Stimulated activated naive CD4-positive, alpha-beta T cell (primary cell): ENCODE measurements at places on chromosomes 5 and 9.

GRCh38 chr5:60163762-60164161 lies 270.2 kb upstream of the PDE4D start:
- no peak for DNase-seq

DNA sequence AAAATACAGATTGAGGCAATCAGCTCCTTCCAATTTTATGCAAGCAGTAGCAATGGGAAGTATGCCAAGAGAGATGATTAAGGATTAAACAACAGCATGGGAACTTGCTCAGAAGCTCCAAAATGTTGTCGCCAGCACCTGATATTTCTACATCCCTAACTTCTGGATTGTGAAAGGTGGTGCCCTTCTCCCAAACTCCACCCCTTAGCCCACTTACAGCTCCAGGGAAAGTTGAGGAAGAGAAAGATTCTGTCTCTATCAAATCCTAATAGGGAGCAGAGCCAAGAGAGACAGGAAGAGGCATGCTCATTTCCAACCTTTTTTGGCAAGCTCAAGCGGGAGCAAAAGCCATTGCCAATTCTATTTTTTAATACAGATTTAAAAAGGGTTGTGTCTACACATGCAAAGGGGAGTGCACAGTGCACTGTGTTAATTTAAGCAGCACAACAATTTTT lies 92.4 kb upstream of the NR3C1 start:
- DNase-seq: no peak

GRCh38 chr9:135504262-135505243 lies 4.1 kb downstream of the MRPS2 start:
- DNase-seq: peak; percentile 4

DNA sequence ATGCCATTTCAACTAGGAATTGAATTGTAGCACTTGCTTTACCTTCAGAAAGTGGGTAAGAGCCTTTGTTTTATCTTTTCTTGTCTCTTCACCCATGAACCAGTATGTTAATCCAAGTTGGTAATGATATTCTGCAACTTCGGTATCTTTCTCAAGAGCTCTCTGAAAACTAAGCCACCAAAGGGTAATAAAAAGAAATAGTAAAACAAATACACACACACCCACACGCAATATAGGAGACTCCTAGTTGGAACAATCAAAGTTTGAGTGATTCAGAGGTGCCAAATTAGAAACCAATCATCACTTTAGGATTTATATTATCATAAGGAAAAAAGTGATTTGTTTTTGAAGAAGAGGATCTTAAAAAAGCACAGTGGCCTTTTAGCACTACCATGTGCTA lies 30.4 kb downstream of the SKIC3 start:
- no peak for DNase-seq

- no peak for DNase-seq
These were observed 29.3 kb downstream of the SLC1A1 start for GRCh38 chr9:4519604-4520003.

GRCh38 chr5:67115246-67115645 lies 81.4 kb downstream of the CD180 start:
- no peak for DNase-seq

GRCh38 chr9:33137781-33138264 lies 29.3 kb downstream of the B4GALT1 start:
- DNase-seq: no peak

- peak; percentile 8 for DNase-seq
These were observed 73.4 kb upstream of the PPARGC1B start for GRCh38 chr5:149656576-149657182.

DNA sequence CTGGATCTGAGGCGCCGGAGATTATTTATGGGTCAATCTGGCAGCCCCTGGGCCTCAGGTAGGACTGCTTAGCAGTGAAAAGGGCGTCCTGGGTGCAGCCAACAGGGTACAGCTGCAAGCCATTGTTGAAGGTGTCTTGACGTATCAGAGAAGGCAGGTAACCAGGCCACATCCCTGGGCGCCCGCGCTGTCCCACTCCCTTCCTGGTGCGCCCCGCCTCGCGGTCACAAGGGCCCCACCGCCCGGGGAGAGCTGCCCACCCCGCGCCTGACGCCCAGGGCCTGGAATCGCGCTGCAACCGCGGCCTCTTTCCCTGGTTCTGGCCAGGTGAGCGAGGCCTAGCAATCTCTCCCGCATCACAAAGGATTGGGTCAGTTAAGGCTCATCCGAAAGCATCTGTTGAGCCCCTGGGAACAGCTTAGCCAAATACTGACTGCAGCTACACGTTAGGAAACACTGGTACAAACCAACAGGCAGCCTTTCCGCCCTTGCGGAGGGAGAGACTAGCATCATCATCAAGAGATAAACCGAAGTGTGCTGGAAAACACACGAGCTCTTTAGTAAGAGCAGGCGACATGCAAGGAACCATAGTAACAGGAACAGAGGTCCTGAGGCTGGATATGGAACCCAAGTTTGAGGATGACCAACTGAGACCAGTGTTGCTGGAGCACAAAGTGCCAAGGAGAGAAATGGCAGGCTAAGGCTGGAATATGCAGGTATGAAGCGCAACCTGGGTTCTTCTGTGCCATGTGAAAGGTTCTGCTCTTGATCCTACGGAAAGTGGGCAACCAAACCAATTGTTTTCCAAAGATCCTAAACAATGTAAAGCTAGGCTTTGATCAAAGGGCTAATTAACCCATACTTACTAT lies 3.6 kb downstream of the RPS23 start:
- no peak for DNase-seq

GRCh38 chr5:96638561-96638960 lies 23.6 kb upstream of the CAST start:
- DNase-seq: no peak

DNA sequence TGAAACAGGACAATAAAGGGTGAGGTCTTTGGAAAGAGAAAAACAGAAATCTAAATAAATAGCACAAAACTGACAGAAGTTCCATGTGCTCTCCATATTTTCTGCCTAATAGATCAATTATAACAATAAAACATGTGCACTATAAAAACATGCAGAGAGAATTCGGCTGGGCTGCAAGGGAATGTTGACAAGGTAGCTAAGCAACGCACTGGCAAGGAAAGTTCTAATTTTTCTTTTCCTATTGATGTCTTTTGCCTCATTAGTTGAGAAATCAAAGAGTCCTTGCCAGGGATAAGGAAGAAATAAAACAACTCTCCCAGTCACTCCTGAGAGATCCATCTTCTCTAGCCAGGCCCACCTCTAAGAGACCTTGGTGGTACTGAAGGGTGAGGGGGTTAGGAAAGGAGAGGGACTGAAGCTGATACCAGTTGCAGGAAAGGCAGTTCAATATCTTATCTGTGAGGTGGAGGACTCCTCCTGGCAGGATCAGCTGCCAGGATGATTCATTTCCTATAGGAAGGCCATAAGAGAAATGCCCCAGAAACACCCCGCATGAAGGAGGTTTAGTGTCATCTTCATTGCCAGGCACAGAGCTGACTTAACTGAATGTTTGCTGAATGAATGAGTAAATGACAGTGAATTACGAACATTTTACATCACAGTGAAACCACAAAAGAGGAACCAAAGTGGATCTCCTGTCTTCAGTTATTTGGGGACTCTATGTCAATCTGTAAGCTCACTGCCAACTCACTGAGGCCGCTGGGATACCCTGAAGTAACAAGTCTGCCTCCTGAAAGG lies 63.7 kb upstream of the IFNK start:
- no peak for DNase-seq

DNA sequence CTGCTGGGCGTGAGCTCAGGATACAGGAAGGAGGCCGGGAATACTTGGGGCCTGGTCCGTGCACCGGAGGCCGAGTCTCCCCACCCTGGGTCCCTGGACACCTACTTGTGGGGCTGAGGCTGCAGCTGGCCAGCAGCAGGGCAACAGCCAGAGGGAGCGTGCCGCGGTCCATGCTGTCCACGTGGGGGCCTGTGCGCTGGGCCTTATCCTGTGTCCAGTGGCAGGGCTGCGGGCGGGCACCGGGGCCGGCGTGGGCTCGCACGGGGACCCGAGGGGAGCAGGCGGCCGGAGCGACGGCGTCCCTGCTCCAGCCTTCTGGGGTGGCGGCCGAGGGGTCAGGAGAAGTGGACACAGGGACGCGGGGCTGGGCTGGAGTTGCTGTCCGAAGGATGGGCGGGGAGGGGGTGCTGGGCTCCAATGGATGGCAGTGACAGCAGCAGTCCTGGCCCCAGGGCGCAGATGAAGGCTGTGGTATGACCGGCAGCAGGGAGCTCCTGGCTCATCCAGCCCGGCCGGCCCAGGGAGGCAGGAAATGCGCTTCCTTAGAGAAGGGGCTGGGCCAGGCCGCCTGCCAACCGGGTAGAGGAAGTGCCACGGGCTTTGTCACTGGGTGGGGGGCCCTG lies at the start of gene ENG:
Gene ENG, minus strand, starts transcription at position 475 of the 623 bp plus-strand sequence. Its CDS starts 303 bp downstream, at position 172.
- DNase-seq: no peak

- DNase-seq: peak; percentile 38
These were observed 18.3 kb upstream of the HSDL2 start for GRCh38 chr9:112361601-112362000.

DNA sequence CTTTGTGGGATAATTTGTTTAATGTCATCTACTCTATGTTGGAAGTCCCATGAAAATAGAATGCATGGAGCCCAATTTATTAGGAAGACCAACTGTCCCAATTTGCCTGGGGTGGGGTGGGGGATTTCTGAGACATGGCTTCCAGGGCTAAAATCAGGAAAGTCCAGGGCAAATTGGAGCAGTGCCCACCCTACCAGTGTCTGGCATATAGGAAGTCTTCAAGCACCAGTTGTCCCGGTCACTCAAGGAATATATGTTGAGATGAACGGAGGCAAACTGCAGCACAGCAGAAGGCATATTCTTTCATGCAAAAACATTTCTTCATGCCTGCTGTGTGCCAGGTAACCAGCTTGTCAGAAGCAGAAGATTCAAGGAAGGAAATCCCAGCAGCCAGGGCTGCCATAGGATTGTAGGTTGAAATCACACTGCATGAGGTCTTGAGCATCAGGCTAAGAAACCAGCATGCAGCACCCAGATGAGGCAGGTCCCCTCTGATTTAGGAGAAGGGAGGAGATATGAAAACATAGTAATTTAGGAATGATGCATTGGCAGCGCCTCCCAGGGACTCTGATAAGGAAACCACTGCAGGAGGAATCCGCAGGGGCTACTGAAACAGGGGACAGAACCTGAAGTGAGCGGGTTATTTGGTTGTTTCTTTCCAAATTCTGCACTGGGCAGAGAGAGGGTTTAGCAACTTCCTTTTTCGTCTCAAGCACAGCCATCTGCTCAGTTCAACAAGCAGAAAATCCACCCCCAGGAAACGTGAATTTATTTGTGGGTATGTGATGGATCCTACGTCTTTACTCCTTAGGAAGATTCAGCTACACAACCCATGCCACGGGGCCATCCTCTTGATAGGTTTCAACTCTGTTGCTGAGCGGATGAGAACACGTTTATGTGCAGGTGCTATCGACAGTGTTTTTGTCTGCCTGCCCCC lies 112.6 kb upstream of the CPEB4 start:
- DNase-seq: no peak

GRCh38 chr9:20486552-20486951 lies 135.7 kb downstream of the MLLT3 start:
- DNase-seq: no peak

DNA sequence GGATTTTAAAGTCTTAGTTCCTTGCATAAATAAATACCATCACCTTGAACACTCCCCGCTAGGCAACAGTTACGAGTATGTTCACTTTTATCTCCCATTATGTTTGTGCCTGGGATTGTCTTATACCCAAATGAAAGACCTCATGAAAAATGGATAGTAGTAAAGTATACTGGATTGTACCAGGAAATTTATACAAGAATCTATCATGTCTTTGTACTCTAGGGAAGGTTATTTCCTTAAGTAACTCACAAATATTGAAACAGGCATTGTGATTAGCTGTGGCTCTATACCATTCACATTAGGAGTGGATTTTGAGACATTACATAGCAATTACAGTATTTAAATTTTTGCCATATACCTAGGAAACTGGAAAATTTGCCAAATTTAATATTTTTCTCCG lies 24.0 kb downstream of the NFIB start:
- DNase-seq: no peak

- DNase-seq: no peak
These were observed 1.7 kb downstream of the FST start for GRCh38 chr5:53481887-53482716.

DNA sequence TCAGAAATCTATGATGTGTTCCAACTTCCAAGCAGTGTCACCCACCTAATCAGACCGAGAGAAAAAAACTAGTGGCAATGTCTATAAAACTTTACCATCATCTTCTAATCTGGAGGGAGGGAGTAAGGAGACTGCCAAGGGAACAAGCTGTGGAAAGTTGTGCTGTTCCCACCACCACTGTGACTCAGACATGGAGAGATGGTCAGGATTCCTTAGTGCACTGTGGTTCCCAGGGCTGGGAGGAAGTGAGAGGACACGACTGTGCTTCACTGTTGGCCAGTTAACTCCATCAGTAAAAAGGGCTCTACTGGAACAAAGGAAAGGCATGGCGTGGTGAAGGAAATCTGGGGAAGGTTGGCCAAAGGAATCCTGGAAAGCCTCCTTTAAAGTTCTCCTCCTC lies 18.8 kb downstream of the TICAM2 start:
- DNase-seq: no peak

GRCh38 chr5:72123764-72124376 lies 16.6 kb downstream of the MAP1B start:
- no peak for DNase-seq

GRCh38 chr9:109811876-109812275 lies 31.9 kb downstream of the PALM2AKAP2 start:
- DNase-seq: no peak

- no peak for DNase-seq
These were observed 30.4 kb downstream of the ELL2 start for GRCh38 chr5:95931079-95931833.

- DNase-seq: no peak
These were observed 5.5 kb downstream of the TTLL11 start for GRCh38 chr9:122087406-122088200.

DNA sequence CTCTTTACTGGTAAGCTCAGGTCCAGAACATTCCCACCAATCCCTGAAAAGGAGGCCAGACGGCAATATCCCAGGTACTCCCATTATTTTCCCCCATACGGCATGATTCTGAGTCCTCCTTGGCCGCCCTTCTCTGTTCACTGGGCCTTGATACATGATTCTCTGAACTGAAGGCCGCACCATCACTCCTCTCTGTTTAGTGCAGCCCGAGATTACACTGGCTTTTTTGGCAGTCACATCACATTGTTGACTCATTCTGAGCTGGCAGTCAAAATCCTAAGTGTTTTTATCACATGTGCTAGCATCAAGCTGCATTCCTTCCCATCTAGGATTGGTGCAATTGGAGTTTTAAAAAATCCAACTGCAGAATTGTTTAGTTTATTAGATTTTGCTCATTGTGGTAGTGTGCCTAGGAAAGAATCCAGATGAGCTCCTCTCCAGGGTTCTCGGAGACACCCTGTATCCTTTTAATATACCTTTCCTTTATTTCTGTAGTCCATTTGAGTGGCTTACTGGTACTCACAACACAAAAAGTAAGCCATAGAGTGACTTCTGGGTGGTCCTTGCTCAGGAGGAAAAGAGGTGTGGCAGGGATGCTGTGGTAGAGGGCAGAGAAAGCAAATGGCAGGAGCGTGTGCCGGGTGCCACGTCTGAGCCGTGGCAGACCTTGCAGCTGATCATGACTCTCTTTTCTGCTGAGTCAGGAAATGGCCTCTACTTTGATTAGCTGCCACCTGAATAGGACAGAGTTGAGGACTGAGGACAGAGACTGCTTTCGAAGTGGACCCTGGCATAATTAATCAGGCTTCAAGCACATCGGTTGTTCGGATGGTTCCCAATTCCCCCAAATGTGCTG lies 121.1 kb upstream of the IL12B start:
- DNase-seq: no peak
